Calu3 (cell line): ENCODE measurements at places on chromosomes 13 and 19. TPM values are rescaled to one million over a fixed set of nuclear protein-coding genes. Genes with fewer than 3 reads are reported as not detected.

Gene CEACAM4
- total RNA-seq = not detected in 2 replicates

Gene FGF22
- 0.24 and 0.39 TPM in 2 replicates for total RNA-seq

Gene ELSPBP1
- total RNA-seq = not detected in 2 replicates

Gene TMEM86B
- 14.3 and 14.7 TPM in 2 replicates for total RNA-seq

Gene ZNF99
- not detected in 2 replicates for total RNA-seq
